ENCODE measurements at places on chromosomes 13 and 19.

- no peak for DNase-seq
These were observed 407.8 kb downstream of the ZNF536 start for GRCh38 chr19:30780032-30780431.

- no peak for DNase-seq
These were observed 107.6 kb downstream of the SOX1 start for GRCh38 chr13:112174476-112175110.

- DNase-seq = no peak
These were observed 113.7 kb downstream of the VWA8 start for GRCh38 chr13:41847216-41847615.

- DNase-seq = no peak
These were observed 12.8 kb upstream of the TOMM40 start for GRCh38 chr19:44878120-44878865.

DNA sequence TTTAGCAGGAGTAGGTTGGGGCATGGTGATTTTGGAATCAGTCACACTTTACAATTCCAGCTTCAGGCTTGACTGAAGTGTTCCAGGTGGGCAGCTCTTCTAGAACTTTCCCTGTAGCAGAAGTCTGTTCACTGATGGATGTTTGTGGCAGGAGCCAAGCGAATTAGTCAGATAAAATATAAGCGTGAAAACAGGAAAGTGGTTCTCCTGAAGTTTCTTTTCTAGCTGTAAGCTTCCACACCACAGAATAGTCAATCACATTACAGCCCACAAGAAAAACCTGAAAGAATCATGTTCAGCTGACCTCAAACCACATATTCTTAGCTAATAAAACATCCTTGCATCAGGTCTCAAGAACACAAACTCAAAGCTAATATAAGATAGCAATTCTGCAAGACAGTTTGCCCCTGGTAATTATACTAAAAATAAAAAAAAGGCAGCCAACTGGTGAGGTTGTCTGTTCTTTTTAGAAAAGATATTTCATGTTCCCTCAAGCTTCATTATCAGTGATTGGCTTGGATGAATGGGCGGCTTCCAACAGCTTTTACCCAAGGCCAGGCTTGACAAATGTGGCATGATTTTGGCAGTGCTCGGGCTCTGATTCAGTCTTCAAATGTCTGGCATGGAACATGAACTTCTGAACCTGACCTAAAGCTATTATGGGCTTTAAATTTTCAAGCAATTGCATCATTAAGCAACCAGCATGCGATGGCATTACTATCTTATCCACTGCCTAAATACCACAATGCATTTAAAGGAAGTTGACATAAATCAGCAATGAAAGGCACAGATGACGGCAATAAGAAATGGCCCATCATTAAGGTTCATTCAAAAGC lies 136.8 kb downstream of the DCLK1 start:
- DNase-seq = peak; percentile 17

DNA sequence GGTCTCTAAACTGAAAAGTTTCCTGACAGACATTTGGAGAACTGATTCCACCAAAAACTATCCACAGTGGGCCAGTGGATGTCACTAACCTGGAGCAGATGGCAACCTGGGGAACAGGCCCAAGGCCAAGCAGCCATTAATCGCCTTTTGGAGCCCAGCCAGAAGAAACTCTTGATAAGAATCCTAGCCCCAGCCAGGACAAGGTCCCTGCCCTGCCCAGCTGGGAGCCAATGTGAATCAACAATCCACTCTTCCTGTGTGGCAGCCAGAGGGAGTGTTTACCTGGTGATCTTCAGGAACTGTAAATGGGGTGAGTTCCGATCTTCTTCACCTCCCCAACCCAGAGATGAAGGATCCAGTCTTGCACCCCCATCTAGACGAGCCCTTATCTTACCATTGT lies 14.5 kb upstream of the IGSF23 start:
- DNase-seq = no peak

DNA sequence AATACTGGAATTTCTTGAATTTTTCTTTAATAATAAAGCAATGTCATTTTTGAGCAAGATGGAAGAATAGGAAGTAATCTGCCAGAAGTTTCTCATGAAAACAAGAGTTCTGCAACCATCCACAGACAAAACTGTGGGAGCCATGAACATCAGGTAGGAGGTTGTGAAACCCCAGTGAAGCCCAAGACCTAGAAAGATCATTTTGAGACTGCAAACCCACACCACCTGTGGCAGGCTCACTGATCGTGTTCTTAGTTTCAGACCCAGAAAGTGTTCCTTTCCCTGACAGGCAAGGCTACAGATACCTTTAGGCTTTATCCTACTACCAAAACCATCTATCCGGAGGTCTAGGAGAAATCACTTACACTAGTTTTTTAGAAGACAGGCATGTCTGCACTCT lies 2189.8 kb upstream of the PCDH20 start:
- no peak for DNase-seq

- DNase-seq = peak; percentile 14
These were observed 14.0 kb downstream of the SCGB2B2 start for GRCh38 chr19:34662919-34663318.

DNA sequence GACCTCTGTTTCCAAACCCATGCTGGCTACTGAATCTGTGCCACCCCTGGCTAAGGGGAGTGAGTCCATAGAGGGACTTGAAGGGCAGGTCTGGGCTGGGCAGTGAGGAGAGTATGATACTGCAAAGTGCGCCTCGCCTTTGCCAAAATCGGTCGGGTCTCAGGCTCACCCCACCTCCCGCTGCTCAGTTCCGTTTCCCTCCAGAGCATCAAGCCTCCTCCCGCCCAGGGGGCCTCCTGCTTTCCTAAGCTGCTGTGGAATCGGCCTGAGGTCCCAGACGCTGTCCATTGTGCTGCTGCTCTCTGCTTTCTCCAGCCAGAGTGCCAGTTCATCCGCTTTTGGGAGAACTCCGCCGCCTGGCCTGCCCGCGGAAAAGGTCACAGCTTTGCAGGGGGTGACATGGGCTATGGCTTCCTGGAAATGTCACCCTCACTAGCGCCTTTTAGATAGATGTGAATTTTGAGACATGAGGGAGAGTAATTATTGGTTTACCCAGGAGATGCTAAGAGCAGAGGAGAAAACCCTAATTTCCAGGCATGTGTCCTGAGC lies 1418.4 kb downstream of the UQCRFS1 start:
- DNase-seq = peak; percentile 61

DNA sequence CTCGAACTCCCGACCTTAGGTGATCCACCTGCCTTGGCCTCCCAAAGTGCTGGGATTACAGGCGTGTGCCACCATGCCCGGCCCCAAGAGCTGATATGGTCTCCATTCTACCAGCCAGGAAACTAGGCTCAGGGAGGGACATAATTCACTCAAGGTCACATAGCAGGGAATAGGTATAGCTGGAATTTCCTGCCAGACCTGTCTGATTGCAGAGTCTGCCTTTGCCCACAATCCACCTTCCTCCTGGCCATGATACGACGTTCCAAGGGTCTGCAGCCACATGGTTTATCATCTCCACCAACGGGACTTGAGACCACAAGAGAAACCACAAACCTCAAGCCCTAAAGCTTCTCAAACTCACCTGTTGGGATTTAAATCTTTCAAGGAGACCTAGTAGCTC lies 32.0 kb downstream of the ZNRF4 start:
- no peak for DNase-seq

DNA sequence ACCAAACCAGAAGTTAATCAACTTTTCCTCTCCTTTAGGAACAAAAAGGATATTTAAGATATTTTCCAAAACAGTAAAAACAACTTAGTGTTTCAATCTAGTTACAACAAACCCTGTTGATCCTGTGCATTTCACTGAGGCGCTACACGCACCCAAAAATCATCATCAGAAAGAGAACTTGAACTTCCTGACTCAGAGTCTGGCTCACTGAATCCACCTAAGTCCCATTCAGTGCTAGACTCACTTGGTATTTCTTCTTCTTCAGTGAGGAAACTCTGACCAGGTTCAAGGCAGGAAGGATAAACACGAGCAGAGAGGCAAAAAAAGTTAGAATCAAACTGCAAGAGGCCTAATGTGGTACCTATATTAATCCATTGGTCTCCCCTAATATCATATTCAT lies 2.2 kb downstream of the KBTBD6 start:
- no peak for DNase-seq

- peak; percentile 30 for DNase-seq
These were observed 114.4 kb downstream of the RAB20 start for GRCh38 chr13:110447058-110447511.

GRCh38 chr19:49682274-49682673 lies 5.2 kb downstream of the PRMT1 start:
- no peak for DNase-seq

DNA sequence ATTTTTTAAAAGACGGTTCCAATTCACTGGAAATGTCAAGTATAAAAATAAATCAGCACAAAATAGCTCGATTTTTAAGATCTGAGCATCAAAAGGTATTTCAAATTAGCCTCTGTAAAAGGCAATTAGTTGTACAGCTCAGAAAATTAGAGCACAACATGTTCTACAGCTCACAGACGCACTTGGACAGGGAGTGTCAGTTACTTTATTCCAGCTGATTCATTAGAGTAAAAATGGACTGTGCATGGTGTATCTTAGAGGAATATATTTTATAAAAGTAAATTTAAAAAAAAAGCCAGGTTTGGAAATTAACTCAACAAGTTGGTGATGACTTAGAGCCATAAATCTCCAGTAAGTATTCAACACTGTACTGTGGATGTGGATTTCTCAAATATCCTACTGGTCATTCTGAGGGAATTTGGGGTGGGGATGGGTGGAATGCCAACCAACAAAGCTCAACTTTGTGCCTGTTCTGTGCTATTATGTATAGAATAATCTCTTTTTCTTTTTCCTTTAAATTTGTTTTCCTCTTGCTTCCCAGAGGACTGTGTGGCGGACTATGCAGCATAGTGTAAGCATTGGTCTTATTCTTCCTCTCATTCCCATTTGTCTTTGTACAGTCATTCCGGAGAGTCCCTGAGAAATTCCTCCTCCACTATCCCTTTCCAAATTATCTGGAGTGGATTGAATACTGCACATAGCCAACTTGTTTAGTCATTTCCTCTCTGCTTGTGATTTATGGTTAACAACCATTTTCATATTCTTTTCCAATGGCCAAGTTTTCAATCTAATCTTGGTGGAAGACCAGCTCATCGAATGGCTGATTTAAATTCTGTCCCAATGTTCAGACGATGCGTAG lies 169.3 kb downstream of the DCT start:
- no peak for DNase-seq

DNA sequence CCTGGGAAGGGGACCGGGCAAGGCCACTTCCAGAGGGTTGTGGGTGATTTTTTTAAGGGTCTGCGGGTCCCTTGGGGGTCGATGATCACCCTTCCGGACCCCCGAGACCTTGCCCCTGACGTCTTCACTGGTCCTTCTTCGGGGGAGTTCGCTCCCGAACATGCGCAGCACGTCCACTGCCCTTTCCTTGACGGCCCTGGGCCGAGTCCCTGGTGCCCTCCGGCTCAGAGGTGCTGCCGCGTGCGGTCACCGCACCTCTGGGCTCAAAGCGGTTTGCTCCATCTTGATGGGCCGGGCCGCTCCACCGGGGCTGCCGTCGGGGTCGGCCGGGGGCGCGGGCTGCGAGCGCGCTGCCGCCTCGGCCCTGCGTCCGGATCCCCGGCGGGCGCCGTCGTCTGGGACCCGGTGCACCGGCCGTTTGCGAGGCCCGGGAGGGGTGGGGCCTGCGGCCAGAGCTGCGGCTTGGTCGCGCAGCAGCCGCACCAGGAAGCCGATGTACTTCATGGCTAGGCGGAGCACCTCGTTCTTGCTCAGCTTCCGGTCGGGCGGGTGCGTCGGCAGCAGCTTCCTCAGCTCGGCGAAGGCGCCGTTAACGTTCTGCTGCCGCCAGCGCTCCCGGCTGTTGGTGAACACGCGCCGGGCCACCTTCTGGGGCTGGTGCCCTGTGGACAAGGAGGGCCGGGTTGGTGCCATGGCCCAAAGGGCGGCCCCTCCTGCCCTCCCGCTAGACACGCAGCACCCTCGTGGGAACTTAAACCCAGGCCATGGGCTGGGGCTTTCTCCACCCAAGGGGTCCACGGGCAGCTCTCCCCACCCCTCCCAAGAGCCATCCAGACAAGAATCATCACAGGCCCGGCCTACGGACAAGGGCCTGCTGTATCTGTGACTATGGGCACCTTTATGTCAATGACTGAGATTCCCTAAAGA lies 3.3 kb downstream of the LYL1 start:
- DNase-seq = no peak

- DNase-seq = no peak
These were observed 14.5 kb upstream of the TPP2 start for GRCh38 chr13:102582256-102582655.

DNA sequence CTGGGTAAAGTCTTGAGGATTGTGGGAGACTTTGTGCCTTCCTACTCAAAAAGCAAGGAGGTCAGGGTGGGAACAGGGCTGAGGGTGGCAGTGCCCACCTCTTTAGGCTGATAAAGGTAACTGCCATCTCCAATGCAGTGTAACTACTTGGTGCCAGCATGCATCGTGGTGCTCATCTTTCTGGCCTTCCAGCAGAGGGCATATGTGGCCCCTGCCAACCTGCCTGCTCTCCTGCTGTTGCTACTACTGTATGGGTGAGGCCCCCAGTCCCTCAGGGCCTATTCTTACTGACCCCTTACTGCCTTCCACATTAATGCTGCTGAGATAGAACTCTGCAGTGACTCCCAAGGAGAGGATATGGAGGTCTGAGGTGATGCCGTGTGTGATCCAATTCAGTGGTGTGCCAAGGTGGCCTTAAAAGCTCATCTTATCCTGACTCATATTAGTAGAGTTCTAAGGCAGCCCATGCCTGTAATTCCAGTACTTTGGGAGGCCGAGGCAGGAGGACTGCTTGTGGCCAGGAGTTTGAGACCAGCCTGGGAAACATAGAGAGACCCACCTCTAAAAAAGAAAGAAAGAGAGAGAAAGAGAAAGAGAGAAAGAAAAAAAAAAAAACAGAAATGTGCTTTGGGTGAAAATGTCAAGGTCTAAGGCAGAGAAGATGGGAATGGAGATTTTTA lies 9.7 kb upstream of the ARHGAP45 start:
- peak; percentile 82 for DNase-seq

DNA sequence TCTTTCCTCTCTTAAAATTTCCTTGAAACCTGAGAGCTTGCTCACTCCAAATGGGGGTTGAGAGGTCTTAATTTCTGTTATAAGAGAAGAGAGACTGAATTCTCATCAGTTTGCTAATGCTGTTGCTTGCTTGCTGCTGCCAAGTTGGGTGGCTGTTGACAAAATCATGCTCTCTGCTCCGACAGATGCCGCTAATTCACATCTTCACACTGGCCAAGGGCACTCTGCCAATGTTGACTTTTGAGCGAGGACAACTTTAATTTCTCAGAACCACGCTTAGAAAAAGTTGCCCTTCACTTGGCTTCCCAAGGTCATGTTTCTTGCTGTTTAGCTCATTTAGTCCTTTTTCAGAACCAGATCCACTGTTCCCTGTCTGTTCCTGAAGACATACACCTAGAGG lies 402.9 kb downstream of the HS6ST3 start:
- DNase-seq = no peak

DNA sequence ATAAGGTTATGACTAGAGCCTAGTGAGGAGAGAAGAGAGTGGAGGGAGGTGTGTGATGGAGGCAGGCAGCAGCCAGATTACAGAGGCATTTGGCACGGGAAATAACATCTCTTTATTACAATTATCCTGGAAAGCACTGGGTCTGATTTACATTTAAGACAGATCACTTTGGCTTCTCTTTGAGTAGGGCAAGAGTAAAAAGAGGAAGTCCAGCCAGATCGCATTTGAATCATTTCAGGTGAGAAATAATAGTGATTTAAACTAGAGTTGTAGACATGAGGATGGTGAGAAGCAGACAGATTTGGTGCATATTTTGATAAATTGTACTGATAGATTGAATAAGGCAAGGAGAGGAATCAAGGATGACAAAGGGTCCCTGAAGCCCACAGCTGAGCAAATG lies 9.6 kb upstream of the SACS start:
- no peak for DNase-seq

Measured in NCI-H1417 (cell line).